ENCODE measurements at places on chromosomes 6 and 20.

- peak; percentile 69 for DNase-seq
These were observed at the start of gene ITPA for GRCh38 chr20:3209257-3209945. TSS of gene ITPA (plus strand) at chr20:3209498. CDS start at chr20:3209552, 54 bp downstream.

DNA sequence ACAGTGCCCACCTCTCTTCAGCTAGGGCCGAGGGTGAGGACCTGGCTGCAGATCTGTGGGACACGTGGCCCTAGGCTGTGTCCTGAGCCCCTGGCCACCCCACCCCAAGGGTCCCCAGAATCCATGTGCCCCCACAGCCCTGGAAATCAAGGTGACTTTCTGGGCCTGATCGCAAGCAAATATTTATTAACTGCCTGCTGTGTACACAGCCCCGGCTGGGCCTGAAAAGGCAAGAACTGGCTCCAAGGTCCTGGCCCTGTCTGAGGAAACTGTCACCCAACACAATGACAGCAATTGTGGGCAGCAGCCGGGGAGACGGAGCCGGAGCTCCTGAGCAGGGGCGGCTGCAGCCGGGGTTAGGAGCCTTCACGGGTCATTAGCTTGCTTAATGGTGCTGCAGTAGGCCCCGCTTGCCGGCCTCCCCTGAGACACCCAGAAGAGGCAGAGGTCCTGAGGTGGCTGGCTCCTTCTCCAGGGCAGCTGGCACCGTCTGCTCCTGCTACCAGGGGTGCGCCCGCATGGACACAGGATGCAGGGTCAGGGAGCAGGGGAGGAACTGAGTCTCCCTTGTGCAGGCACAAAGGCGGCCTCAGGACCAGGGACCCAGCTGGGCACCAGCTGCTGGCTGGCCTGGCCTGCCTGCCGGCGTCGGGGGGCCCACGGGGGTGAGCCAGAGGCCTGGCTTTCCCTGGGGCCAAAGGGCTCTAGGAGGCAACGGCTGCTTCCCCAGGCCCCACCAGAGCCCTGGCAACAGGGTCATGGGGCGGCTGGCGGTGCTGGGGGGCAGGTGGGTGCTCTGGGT lies 24.1 kb downstream of the NPEPL1 start:
- no peak for DNase-seq

DNA sequence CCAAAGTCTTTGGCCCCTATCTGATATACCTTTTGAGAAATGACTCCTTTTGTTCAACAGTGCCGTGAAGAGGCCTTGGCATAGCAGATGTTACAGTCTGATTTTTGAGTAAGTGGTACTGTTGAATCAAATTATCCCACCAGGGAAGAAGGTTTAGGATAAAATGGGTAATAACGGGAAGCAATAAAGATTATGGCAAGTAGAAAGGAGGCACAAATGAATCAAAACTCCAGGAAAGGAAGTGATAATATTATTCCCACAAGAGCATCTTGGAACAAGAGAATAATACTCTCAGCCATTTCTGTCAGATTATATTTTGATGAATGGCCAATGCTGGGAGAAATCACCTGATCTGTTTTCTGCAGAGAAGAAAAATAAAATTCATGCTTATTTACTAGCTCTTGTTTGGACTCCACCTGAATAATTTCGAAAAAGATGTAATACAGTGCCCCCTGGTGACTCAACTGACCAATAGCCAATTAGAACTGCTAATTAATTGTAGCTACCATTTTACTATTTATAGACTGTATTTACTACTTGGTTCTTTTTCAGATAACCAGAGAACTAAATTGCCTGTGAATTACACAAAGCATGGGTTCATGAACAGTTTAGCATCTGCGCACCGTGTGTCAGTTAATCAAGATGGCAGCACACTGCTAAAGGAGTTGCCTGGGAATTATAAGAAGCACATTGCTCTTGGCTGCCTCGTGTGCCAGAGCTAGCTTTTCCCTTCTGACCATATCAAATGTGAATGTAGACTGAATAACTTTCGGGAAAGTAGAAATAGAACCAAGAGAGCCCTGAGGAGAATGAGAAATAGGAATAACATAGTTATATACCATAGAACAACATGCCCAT lies 78.5 kb upstream of the TRDN start:
- peak; percentile 55 for DNase-seq

DNA sequence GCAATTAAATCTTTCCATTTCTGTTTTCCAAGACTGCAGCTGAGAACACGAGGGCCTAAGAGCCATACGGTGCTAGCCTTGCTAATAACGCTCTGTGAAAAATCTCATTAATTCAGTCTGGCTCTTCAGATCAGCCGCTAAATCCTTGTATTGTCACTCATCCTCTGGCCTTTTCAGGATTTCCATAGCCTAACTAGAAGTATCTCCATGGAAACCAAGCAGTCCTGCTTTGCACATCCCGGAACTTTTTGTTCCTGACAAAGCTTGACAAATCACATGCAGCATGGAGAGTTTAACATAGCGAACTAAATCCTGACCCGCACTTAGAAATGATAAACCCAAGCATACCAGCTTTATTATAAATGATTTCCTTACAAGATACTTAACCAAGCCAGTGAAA lies 383.7 kb downstream of the CD83 start:
- peak; percentile 71 for DNase-seq
